ENCODE measurements at places on chromosomes 4 and X.

GRCh38 chr4:67152976-67153375, 392.3 kb downstream of the CENPC start:
- DNase-seq: no peak

DNA sequence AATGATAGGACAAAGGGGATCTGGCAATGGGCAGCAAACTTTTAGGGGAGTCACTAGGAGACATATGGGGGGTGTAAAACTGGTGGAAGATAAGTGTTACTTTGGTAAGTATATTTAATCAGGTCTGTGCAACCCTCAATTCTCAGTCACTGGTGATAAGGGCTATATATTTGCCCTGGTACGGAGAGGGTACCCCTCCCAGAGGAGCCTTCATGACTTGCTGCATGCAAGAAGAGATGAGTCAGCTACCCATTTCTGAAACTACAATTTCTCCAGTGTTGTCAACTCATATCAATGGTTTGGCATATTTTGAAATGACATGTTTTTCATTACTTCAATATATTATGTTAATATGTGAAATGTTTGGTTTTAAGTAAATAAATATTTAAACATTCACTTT, 14.3 kb downstream of the SMARCAD1 start:
- no peak for DNase-seq

- DNase-seq: no peak
Observed at GRCh38 chrX:130001893-130002292, 19.5 kb downstream of the BCORL1 start.

DNA sequence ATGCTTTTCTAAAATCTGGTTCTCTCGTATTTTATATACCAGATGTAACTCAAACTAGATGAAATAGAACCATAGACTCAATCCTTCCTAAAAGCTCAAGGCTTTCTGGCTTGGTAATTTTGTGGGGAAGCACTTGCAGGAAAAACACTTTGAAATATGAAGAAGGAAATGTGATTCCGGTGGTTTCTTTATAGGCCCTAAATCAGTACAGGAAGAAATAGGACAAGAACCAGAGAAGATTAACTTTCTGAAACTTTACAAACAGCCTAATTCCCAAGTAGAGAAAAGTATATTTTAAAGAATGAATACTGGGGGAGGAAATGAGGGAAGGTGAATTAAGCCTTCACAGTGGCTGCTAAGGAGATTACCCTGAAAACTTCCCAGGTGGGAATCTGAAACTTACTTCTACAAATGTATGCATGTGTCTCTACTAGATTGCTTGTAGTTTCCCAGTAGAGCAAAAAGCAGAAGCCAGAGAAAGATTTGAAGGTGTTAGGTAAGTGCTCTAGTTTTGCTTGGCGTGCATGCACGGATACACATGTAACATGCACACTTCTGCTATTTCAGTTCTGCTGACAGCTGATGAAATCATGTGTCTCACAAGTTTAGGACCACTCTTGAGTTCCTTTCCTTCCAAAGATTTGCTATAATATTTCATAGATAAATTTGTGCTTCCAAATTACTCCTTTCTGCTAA, 92.1 kb downstream of the AFF1 start:
- no peak for DNase-seq

- no peak for DNase-seq
Observed at GRCh38 chrX:49844611-49845010, 15.5 kb downstream of the PAGE4 start.

- peak; percentile 52 for DNase-seq
Observed at GRCh38 chr4:171812665-171813525, at the start of gene GALNTL6. TSS of gene GALNTL6 (plus strand) at chr4:171813404.

DNA sequence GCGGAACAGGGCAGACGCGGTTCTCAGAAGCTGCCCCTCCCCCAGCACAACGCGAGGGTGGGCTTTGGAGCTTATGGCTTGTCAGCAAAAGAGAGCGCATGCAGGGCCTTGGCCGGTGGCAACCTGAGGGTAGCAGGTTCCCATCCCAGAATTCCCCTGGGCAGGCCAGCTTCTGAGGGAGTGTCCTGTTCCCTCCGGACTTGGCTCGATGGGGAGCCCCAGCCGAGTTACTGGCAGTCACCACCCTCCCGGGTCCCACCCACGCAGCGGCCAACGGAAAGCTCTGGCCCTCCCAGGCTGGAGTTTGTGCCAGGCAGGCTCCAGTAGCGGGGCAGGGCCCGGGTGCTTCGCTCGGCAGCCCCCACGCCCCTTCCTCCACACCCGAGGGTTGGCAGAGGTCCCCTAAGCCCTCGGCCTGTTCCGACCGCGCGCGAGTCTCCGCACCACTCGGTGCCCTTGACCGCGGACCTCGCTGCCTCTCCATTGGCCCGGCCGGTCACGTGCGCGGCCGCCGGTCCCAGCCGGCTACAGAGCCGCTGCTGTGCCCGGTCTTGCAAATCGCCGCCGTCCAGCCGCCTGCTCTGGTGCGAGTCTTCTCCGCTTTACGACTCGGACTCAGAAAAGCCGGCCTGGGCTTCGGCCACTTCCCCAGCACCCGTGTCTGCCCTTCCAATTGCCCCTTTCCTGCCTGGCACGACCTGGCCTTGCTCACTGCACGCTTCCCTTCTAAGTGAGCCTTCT, 20.9 kb upstream of the MTM1 start:
- DNase-seq: peak; percentile 24

- peak; percentile 33 for DNase-seq
Observed at GRCh38 chr4:99104153-99104552, 15.6 kb upstream of the ADH5 start.

DNA sequence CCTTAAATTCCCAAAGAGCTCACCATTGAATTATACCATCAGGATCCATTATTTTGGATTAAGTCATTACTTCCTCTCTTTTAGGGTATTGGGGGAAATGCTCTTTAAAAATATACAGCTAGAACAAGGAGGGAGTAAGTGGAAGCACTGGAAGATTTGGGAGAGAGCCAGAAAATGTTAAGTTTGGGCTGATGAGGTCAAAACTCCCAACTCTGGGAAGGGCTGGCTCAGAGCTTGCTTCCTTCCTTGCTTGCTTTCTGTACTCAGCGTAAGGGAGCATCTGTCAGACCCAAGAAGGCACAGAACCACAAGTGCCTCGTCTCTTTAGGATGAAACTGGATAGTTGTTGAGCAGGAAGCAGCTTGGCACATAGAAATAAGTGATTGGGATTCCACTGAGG, 138.2 kb downstream of the GUCY2F start:
- DNase-seq: peak; percentile 40

DNA sequence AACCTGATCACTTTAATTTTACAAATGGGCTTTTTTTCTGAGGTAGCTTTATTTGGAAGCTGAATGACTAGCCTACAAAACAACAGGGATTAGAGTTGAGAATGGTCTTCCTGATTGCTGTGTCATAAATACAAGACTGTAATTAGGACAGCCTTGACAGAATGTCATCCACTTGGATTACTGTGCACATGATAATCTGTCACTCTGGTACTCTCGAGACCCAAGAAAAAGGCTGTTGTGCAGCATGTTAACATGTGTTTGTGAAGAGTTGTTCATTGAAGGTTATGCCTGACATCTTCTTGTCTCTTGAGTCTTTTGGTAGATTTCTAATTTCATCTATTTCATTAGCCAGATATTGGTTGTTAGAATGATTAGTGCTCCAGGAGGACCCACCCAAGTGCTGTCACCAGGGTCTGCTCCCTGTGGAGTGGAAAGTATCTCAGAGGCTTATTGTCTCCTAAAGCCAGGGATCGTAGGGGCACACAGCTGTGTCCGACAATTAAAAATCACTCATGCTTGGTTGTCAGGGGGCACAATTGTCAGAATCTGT, 212.2 kb upstream of the GPRIN3 start:
- DNase-seq: no peak

DNA sequence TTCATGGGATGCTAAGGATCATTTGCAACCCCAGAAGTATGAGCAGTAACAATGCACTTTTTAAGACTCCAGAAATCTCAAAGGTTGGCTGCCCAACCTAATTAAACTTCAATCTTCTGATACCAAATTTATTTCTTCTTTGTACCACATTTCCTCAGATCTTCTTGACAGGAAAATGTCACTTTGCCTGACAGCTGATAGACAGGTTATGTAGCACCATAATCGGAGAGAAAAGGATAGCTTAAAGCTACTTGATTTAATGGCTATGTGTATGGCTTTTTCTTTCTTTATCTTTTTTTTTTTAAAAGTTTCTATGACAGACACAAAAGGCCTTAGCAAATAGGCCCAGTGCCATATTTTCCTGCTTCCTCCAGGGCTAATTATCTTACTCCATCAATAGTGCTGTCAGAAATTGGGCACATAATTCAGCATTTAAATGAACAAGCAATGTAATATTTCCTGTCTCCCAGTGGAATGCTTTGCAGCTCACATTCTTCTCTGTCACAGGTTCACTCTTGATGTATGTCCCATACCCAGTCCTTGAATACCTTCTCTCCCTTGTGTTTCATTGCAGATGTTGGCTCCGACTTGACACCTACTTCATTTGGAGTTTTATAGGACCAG, 795.7 kb downstream of the ADGRL3 start:
- peak; percentile 22 for DNase-seq

DNA sequence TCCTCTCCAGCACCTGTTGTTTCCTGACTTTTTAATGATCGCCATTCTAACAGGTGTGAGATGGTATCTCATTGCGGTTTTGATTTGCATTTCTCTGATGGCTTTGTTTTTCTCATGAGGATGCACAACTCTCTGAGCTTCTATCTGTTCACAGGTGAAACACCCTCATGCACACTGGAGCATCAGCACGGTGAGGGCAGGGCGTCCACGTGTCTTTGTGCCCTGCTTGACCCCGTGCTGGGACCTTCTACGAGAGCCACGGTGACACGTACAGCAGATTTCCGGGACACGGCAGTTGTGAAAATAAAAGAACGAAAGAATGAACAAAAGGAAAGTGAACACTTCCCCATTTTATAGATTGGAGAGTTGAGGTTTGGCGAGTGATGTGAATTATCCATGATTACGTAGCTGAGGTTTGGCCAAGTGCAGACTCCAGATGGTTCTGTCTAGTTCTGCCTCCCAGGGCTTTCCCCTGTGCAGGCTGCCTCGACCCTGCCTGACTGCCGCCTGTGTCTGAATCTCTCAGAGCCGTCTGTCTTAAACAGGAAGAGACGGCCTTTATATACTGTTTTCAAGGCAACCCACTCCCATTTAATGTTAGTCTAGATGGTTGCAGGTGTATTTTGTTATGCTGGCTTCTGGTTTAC, 67.8 kb upstream of the SORBS2 start:
- peak; percentile 12 for DNase-seq

GRCh38 chrX:49187028-49187394, 838 bp upstream of the PRICKLE3 start:
- no peak for DNase-seq

DNA sequence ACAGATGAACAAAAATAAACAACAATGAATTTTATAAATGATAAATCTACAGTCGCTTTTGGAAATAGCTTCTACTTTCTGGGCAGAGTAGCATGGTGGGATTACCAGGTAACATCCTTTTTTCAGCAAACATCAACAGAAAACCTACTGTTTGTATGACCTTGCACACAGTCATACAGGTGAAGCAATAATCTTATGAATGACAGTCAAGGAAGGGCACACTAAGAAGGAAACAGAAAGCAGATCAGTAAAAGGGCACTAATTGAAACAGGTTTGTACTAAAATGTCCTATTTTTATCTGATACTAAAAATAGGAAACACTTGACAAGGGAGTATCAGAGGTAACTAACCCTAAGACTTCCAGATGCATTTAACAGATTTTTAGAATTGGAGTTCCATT, 108.9 kb downstream of the DLG3 start:
- no peak for DNase-seq

DNA sequence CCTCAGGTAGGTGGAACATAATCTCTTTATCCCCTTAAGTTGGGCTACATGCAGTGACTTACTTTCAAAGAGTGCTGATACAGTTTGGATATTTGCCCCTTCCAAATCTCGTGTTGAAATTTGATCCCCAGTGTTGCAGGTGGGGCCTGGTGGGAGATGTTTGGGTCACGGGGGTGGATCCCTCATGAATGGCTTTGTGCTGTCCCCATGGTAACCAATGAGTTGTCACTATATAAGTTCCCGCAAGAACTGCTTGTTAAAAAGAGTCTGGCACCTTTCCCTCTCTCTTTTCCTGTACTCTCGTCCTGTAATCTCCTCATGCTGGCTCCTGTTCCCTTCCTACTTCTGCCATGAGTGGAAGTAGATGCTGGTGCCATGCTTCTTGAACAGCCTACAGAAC, 71.3 kb downstream of the GLRA3 start:
- no peak for DNase-seq

- DNase-seq: peak; percentile 21
Observed at GRCh38 chr4:123233136-123233768, 163.3 kb upstream of the SPRY1 start.

- DNase-seq: no peak
Observed at GRCh38 chr4:6881908-6882307, 27.7 kb upstream of the TBC1D14 start.

DNA sequence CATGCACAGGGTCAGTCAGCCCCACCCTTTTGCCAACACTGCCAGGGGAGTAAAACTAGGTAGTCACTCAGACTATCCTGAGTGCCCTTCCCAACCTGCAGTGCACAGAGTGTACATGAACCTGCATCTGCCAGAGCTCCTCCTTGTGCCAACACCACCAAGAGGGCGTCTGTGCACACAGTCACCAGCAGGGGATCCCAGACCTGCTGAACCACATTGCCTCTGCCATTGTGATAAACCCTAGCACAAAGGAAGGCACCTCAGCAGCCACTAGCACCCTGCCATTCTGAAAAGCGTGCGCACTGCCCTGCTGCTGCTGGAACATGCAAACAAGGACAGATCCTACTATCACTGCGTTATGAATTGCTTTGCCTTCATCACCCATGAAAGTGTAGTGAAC, 247.8 kb upstream of the POU3F4 start:
- no peak for DNase-seq

DNA sequence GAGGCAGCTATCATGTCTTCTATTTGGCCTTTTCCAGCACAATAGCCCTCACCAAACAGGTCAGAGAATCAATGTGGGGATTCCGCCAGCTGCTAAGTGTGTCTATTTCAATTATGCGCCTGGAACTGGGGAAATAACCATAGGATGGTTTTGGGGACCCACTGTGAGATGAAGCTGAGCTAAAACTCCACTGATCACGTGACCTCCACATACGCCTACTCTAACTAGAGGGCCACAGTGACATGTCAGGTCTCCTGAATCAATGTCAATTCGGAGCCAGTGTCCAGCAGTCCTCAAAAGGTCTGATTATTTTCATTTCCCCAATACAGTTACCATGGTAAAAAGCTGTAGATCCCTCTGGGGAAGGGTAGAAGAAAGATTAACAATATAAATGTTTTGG, 10.2 kb upstream of the BANK1 start:
- DNase-seq: no peak

DNA sequence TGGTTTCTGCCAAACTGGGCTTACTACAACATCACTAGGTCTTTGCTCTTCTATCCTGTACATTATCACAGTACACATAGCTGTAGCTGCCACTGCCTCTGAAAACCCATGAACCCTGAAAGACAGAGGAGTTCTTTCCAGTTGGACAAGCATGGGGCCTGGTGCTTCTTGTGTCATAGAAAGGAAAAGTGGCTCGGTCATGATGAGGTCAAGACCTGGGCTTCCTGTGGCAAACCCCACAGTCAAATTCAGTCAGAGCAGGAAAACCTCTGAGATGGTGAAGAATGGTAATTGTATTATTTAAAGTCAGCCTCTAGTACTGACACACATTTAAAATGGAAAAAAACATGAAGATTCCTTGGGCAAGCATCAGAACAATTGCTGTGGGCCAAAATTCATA, 133.3 kb upstream of the PRPS2 start:
- no peak for DNase-seq
